NCI-H1092 treated with DMSO at 0.1 percent for 48 hours (cell line): ENCODE measurements at places on chromosomes 3 and 15.

DNA sequence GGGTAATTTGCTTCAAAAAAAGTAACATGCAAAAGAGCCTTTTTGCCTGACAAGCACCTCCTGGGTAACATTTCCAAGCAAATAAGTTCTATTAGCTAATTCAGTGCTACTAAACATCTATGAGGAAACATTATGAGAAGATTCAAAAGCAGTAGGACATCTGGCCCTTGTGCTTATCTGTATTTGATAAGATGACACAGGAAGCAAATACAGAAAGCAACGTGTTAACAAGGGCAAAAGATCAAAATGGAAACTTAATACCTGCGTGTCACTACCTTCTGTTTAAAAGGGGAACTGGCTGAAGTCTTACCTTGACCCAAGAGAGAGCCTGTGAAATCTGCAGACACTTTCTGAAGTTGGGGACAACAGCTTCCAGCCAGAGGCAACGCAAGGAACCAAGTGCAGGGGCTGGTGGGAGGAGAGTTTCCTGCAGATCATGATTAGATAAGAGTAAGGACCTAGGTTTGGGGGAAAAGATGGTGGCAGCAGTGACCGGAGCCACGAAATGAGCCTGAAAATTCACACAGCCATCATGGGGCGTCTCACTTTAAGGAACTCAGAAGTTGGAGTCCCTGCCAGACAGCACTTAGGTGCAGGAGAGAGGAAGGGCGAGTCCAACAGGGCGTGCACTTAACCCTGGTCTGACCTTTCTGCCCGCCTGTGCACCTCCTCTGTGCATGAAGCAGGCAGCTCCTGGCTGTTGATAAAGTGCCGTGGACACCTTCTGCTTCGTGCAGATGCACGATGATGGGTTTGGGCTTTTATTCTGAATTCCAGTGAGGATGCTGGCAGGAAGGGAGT is 153.6 kb upstream of the BHLHE40 start:
- DNase-seq: no peak

DNA sequence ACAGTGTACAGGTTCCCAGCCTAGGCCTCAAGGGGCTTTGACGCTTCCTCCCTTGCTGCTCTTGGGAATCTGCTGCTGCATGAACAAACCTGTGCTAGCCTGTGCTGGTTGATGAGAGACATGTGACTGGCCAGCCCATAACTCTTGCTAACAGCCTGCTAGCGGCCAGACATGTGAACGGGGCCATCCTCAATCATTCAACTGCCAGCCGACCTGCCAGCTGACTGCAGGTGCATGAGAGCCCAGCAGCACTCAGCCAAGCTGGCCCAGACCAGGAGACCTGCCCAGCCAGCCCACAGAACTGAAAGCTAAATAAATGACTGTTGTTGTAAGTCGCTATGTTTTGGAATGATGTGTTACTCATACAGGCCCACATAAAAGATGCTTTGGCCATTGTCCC is 82.4 kb upstream of the DLG1 start:
- peak; percentile 27 for DNase-seq

- DNase-seq: no peak
Measured at GRCh38 chr3:188149587-188149986, 4.4 kb upstream of the LPP start.

GRCh38 chr3:190169877-190170276 is 49.2 kb upstream of the P3H2 start:
- no peak for DNase-seq

DNA sequence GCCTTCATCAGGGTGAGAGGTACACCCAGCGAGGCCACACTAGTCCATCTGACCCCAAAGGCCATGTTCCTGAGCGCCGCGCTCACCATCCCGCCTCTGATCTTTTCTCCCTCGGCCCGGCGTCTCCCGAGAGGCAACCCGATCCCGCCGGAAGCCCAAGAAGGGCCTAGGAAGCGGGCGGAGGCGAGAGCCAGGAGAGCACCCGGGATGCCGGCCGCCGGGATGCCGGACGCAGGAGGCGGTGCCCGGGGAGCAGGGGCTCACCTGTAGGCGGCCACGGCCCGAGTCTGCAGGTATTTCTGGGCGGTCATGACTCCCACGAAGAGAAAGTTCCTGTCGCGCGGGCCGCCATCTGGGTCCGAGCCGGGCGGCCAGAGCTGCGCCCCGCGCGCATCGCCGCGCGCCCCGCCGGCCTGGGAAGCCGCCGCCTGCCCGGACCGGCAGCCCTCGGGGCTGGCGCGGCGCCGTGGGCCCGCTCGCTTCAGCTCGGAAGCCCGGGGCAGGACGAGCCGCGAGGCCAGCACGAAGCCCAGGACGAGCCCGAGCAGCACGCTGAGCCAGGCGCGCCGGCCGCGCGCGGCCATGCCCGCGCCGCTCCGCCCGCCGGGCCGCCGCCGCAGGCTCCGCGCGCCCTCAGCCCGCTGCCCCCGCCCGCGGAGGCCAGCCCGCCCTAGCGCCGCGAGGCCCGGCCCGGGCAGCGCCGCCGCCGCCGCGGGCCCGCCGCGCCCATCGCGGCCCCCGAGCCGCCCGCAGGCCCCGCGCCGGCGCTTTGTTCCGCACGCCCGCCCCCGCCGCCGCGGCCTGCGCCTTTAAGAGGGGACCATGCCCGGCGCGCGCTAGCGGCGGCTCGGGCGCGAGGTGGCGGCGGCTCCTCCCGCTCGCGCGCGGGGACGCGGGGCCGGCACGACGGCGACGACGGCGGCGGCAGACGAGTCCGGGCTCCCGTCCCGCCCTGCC is 697 bp downstream of the CHSY1 start:
- peak; percentile 40 for DNase-seq

DNA sequence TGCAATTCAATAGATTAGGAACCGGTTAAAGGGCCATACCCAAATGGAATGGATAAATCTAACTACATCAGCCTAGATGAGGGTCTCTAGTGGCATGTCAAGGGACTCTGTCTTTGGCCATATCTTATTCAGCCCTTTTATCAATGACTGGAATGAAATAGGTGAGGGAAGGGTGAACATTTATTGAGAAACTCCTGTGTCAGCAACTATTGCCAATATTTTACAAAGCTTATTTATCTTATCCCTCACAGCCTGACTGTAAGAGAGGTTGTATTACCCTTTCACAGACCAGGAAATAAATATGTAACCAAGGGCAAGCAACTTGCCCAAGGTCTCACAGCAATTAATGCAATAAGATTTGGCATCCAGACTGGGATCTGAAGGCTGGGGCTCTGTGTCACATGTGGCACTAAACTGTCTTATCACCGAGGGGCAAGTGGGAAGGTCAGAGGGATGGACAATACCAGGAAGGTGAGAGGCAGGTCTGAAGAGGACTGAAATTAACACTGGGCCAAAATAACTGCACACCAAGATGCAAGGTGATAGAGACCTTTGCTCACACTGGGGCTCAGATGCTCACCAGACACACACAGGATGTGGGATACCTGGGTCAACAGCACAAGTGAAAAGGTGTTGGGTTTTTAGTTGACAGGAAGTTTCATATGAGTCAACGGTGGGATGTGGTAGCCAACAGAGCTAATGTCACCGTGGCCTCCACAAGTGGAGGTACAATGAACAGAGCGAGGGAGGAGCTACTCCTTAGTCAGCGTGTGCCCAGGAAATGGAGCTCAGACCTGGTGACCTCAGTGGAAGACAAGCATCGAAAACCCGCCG is 261.3 kb downstream of the RPLP1 start:
- no peak for DNase-seq

DNA sequence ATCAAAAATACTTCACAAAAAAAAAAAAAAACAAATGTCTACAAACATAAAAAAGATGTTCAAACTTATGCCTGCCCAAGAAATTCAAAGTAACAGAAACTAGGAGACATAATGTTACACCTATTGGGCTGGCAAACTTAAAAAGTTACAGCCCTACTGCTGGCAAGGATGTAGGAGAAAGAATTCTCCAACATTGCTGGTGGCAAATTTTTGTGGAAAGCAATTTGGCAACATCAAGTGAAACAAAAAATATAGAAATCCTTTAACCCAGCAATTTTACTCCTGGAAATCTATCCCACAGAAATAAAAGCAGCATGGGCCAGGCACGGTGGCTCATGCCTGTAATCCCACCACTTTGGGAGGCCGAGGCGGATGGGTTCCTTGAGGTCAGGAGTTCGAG is 73.2 kb downstream of the STAG1 start:
- no peak for DNase-seq

DNA sequence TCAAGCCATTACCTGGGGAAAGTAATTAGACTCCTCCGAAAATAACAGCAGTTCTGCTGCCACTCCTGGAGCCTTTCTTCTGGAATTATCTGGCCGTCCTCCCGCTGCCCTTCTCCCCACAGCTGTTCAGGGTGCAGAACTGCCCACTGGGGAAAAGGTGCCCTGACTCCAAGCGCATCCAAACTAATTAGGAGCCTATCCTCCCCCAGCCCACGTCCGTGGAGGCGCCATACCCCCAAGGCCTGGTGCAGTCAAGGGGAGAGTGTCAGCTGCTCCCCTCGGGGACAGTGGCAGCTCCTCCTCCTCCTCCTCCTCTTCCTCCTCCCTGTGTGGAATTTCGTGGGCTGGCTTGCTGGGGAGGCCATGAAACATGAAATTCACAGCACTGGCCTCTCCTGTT is 177.2 kb downstream of the XXYLT1 start:
- DNase-seq: no peak

GRCh38 chr3:188315553-188315952 is 161.6 kb downstream of the LPP start:
- DNase-seq: no peak

GRCh38 chr15:29542994-29543393 is 273.4 kb upstream of the NSMCE3 start:
- no peak for DNase-seq

GRCh38 chr3:196916221-196916620 is 26.1 kb downstream of the NCBP2 start:
- no peak for DNase-seq

GRCh38 chr3:186413615-186414415 is 51.8 kb upstream of the DGKG start:
- peak; percentile 87 for DNase-seq

- DNase-seq: peak; percentile 41
Measured at GRCh38 chr3:8996681-8997121, 33.4 kb upstream of the RAD18 start.

DNA sequence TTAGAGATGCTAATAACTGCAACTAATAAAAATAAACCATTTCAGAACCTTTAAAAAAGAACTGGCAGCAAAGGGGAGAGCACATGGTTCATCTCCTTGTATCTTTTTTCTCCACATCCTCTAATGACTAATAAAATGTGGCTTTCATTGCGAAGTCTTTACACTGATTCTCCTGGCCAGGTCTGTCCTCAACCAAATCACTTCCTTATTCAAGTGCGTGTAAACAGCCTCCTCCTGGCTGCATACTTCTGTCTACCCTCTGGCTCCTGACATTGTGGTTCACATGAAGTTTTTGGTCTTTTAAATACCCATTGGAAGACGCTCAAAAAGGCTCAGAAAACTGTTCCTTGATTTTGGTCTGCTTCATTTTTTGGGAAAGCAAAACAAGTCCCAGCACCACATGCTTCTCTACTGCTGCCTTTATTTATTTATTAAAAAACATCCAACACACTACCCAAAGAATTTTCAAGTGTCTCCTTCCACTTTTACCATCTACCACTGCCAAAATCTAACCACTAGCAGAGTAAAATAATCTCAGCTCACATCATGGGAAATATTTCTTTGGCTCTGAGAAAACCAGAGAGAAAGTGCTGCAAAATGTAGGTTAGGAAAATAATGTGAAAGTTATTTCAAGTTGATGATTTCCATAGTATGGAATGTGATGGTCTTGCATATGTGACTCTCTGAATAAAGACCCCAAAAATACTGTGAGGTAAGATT is 85.1 kb downstream of the EFL1 start:
- no peak for DNase-seq

DNA sequence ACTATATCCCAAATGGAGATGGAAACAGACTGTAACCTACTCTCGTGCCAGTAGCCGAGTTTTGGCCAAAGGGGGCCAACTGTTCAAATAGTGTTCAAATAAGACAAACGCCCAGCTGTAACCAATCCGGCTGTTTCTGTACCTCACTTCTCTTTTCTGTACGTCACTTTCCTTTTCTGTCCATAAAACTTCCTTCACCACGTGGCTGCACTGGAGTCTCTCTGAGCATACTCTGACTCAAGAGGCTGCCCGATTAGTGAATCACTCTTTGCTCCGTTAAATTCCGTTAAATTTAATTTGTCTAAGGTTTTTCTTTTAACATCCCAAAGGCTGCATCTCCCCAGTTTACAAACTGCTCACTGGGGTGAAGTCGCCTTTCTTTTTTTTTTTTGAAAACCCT is 219.2 kb upstream of the P2RY1 start:
- DNase-seq: no peak

GRCh38 chr3:194098081-194098842 is 37.7 kb upstream of the HES1 start:
- no peak for DNase-seq

DNA sequence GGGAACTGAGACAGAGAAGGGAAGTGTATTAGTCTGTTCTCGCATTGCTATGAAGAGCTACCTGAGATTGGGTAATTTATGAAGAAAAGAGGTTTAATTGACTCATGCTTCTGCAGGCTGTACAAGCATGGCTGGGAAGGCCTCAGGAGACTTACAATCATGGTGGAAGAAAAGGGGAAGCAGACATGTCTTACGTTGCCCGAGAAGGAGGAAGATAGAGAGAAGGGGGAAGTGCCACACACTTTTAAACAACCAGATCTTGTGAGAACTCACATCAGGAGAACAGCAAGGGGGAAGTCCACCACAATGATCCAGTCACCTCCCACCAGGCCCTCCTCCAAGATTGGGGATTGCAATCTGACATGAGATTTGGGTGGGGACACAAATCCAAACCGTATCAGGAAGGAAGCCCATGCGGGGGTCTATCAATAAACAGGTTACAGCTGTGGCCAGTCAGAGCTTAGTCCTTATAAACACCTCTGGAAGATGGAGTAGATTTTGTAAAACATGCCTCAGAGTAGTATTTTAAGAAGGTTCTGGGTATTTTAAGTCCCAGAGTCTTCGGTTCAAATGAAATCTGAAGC is 153.9 kb downstream of the GHSR start:
- DNase-seq: no peak

GRCh38 chr3:189995129-189995528 is 125.6 kb downstream of the P3H2 start:
- no peak for DNase-seq

- no peak for DNase-seq
Measured at GRCh38 chr3:43073836-43074220, 32.1 kb downstream of the POMGNT2 start.

DNA sequence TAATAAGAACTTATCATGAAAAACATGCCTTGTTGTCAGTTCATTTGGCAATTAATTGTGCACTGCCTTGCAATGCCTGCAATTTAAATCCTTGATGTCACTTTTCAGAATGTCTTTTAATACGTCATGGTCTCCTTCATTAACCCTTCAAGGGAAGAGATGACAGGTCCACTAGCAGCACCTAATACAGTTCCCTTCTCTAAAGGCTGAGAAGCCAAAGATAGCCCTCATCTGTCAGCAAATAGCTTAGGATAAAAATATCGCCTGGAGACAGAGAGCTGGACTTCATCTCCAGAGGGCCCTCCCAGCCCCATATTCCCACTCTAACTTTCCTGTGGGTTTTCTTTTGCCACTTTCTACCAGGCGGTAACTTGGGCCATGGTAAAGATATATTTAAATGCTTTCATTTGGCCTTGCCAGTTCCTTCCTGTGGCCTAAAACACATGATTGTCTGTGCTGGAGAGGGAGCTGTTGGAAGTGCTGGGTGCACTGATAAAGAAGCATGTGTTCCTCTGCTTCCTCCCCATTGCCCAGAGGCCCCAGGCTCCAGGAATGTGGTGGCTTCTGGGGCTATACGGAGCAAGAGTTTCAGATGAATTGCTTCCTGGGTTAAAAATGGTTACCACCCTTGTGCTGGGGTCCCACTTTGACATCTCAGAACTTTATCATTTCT is 76.3 kb upstream of the UMPS start:
- DNase-seq: no peak
